ENCODE measurements at places on chromosomes 5 and 9.

DNA sequence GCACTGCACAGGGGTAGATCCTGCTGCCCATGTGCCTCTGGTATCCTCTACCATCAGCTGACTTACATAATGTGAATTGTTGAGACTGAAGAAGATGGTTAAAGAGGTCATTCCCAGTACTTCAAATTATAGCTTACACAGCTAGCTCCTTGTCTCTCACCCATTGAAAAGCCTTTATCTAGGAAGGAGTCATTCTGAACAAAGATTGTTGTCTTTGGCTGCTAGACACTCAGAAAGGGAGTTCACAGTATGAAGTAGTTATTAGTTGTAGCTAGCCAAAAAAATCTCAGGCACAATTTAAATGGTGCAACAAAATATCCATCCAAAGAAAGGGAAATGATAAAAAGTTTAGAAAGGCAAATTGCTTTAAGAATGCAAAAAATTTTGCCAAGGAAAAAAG is 102.0 kb upstream of the NREP start:
- DNase-seq: no peak

DNA sequence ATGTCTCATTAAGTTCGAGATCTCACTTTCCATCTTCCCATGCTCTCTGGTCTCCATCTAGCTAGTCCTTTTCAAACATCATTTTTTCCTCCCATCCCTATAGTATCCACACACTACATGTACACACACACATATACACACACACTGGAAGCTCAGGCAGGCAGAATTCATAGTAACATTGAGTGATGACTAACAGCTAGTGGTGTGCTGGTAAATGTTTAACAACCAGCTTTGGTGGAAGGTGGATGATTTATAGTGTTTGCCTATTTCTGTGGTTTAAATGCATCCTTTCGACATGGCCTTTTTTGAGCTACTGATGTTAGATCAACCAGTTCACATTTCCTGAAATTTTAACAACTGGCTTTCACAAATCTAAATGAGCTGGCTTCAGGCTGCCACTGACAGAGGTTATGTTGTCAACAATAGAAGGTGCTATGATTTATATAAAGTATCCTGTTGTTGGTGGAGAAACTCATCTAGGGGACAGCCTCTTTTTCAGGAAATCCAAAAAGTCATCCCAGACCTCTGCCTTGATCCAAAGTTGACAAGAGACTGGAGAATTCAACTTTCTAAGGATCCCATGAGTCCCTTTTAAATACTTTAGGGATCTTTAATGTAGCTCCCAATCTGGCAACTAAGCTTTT is 117.8 kb downstream of the CCDC192 start:
- DNase-seq: no peak

GRCh38 chr5:170070556-170071412 is 34.9 kb upstream of the FOXI1 start:
- DNase-seq: peak; percentile 1

DNA sequence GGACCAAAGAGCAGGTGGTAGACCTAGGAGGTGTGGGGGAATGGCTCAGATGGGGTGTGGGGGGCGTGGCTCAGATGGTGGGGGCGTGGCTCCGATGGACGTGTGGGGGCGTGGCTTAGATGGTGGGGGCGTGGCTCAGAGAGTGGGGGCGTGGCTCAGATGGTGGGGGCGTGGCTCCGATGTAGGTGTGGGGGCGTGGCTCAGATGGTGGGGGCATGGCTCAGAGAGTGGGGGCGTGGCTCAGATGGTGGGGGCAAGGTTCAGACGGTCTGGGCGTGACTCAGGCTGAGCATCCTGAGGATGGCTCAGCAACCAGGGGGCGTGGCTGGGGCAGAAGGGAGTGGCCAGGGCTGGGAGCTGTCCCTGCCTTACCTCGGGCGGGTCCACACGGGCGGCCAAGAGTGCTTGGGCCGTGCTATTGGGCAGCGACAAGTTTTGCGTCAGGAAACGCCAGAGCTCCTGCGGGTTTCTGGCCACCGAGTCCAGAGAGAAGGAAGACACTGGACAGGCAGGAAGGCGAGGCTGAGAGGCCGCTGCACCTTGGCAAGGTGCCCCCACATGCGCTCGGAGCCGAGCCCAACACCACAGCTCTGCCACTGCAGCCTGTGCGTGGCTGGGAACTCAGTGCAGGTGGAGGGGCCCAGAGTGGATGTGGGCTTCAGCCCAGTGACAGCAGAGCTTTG is 5.9 kb downstream of the ABCA2 start:
- DNase-seq: peak; percentile 65

- DNase-seq: no peak
These were observed 277.2 kb downstream of the SPOCK1 start for GRCh38 chr5:137221943-137222342.

- no peak for DNase-seq
These were observed 815 bp downstream of the PDZD2 start for GRCh38 chr5:31639481-31640411.

GRCh38 chr5:59790376-59790775 is 103.2 kb downstream of the PDE4D start:
- no peak for DNase-seq

- DNase-seq: no peak
These were observed 59.6 kb downstream of the PRUNE2 start for GRCh38 chr9:76846297-76846696.

- DNase-seq: no peak
These were observed 408.5 kb downstream of the TMEM38B start for GRCh38 chr9:106102821-106103220.

DNA sequence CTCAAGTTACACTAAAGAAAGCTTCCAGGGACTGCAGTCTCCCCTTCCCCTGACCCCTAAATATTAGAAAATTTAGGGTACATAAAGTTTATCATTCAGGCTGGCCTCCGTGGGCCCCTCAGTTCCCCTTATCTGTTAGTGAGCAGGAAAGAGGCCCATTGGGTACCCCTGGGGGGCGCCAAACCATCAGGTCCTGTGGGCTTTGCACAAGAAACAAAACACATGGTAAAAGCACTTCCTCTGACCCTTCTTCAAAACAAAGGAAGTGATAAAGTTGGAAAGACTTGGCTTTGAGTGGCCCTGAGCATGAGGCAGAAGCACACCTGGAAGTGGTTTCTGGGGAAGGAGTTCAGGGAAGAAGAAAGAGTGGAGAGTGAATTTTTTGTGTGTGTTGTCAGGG is 213.0 kb downstream of the SMARCA2 start:
- no peak for DNase-seq

GRCh38 chr5:176642675-176643490 is 4.4 kb upstream of the TSPAN17 start:
- DNase-seq: no peak

- no peak for DNase-seq
These were observed 109.6 kb downstream of the FGF18 start for GRCh38 chr5:171528865-171529614.

Measured in stimulated activated CD4-positive, alpha-beta T cell treated with anti-CD3 and anti-CD28 coated beads, Interleukin-2, amount 100 ng/mL, for 4 hours (primary cell).